Left kidney (tissue), 8 donors: ENCODE measurements at places on chromosomes 5 and 9.

GRCh38 chr5:42500003-42500599 is 76.9 kb downstream of the GHR start:
- no peak for DNase-seq

GRCh38 chr5:168931638-168932345 is 352.6 kb upstream of the PANK3 start:
- DNase-seq, result no peak

DNA sequence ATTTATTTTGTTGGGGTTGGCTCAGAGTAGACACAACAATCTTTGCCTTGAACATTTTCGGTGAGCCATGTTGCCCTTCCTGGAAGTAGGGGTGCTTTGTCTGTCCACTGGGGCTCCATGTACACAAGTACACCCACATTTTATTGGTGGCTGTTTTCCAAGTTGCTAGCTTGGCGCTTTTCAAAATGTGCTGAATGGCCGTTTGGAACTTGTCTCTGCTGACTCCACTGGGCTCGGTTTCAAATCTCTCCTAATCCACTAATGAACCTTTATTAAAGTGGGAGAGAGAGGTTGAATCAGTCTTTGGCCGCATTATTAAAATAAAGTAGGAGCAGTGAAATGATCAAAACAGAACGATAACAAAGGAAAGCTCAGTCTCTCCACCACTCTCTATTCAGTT is 64.6 kb upstream of the TAF11L2 start:
- no peak for DNase-seq

DNA sequence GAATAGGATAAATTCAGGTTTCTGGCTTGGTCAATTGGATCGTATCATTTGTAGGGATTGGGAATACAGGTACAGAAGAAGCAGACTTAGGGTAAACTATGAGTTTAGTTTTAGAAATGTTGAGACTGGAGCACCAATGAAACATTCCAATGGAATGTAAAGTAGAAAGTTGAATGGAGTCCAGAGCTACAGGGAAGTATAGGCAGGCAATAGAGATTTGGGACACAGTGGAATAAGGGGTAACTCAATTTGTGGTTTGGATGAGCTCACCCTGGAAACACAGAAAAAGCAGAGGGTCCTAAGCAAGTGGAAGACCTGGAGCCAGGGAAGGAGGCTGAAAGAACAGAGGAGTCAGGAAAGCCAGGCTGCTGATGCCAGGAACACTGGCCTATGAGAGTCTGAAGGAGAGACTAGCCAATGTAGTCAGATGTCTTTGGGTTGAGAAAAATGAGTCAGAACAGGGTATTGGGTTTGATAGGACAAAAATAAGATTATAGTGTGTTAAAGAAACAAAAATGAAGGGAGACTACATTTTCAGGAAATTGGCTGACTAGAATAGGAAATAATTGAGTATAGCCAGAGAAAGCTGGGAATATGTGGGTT is 72.8 kb downstream of the STARD4 start:
- no peak for DNase-seq

GRCh38 chr5:12330993-12331588 is 426.8 kb upstream of the CTNND2 start:
- no peak for DNase-seq

- DNase-seq, result no peak
Measured at GRCh38 chr5:16579142-16579847, 37.5 kb downstream of the RETREG1 start.

GRCh38 chr9:94798708-94799107 is 72.2 kb downstream of the AOPEP start:
- DNase-seq, result no peak
